ENCODE measurements at places on chromosomes 7 and 10. TPM values are rescaled to one million over a fixed set of nuclear protein-coding genes. Genes with fewer than 3 reads are reported as not detected.

TDRD1 gene
- not detected for total RNA-seq

HMX3 gene
- total RNA-seq: not detected

GGCT gene
- total RNA-seq: 71.3 TPM

PITX3 gene
- total RNA-seq: 1.0 TPM

GFRA1 gene
- 10.9 TPM for total RNA-seq

EN2 gene
- total RNA-seq: 1.0 TPM

CALHM3 gene
- 0.47 TPM for total RNA-seq

TLX1 gene
- total RNA-seq: not detected

LRRC61 gene
- not detected for total RNA-seq

DIP2C gene
- 9.7 TPM for total RNA-seq

CDH23 gene
- 2.5 TPM for total RNA-seq

HDAC9 gene
- 0.25 TPM for total RNA-seq

KEL gene
- total RNA-seq: not detected

VIPR2 gene
- total RNA-seq: not detected

RNF133 gene
- total RNA-seq: not detected

FKBP9 gene
- 78.2 TPM for total RNA-seq

SPDYE2B gene
- total RNA-seq: not detected

TRIM74 gene
- total RNA-seq: 0.21 TPM

CACNA2D1 gene
- 7.7 TPM for total RNA-seq

GDF10 gene
- not detected for total RNA-seq

VWDE gene
- total RNA-seq: 1.4 TPM

SEMA3D gene
- 0.10 TPM for total RNA-seq

NEUROD6 gene
- total RNA-seq: not detected

SEMA4G gene
- 9.0 TPM for total RNA-seq

Data from A549 treated with Mapracorat at 1 μM for 4 hours (cell line).